ENCODE measurements at places on chromosomes 7 and 10.

GRCh38 chr7:28144266-28144665 is 36.3 kb downstream of the JAZF1 start:
- no peak for DNase-seq

DNA sequence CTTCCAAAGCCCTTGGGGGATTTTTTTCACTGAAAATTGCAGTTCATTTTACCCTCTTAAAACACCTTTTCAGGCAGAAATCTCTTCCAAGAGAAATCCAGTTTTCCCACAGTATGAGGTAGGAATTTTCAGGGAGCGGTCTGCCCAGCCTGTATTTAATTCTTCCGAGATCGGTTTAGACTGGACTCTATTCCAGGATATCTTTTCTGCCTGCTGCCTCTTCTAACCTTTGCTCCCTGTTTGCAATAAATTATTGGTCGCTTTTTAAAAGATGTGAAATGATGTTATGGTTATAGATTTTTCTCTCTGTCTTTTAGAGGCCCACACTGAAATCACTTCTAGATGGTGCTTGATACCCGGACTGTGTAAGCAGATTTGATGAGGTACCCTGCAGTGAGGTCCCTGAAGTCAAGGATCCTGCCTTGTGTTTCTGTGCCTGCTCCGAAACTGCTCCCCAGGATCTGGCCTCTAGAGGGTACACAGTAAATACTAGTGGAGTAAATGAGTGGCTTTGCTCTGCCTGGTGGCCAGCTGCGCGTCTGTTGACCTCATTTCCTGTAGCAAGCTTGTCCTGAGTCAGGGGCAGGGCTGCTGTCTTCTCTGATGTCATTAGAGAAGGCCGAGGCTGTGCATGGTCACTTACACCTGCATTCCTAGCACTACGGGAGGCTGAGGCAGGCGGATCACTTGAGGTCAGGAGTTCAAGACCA is 191.6 kb downstream of the FANK1 start:
- DNase-seq = peak; percentile 33

DNA sequence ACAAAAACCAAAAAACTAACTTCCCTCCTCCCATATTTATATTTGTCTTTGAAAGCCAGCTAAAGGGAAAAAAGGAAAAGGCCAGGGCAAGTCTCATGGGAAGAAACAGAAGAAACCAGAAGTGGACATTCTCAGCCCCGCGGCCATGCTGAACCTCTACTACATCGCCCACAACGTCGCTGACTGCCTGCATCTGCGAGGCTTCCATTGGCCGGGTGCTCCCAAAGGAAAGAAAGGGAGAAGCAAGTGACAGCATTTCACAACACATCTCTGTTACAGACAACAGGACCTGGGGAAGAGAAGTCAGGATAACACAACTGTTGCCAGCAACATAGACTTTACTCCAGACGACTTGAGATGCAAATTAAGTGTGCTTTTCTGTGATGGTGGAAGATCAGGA is 9.9 kb downstream of the SMKR1 start:
- no peak for DNase-seq

DNA sequence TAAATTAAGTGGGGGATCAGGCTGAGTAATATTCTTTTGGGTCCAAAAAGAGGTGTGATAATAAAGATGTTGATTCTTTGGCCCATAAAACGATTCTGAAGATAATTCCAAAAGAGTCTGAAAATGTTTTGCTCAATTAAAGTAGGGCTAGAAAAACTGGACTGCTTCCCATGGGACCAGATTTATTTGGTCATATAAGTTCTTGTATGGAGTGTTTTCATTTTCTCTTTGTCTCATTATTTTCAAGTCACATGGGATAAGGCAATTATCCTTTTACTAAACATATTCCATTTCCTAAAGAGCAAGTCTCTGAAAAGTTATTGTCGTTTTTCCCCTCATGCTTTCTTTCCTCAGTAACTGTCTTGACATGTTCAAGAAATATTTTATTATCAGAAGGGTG is 41.5 kb downstream of the CDK6 start:
- DNase-seq = no peak

- peak; percentile 40 for DNase-seq
Observed at GRCh38 chr10:110207805-110208613, 604 bp downstream of the MXI1 start.

- DNase-seq = peak; percentile 91
Observed at GRCh38 chr10:114856544-114857287, 35.1 kb downstream of the FHIP2A start.

- no peak for DNase-seq
Observed at GRCh38 chr7:151490456-151491105, 29.1 kb downstream of the RHEB start.

DNA sequence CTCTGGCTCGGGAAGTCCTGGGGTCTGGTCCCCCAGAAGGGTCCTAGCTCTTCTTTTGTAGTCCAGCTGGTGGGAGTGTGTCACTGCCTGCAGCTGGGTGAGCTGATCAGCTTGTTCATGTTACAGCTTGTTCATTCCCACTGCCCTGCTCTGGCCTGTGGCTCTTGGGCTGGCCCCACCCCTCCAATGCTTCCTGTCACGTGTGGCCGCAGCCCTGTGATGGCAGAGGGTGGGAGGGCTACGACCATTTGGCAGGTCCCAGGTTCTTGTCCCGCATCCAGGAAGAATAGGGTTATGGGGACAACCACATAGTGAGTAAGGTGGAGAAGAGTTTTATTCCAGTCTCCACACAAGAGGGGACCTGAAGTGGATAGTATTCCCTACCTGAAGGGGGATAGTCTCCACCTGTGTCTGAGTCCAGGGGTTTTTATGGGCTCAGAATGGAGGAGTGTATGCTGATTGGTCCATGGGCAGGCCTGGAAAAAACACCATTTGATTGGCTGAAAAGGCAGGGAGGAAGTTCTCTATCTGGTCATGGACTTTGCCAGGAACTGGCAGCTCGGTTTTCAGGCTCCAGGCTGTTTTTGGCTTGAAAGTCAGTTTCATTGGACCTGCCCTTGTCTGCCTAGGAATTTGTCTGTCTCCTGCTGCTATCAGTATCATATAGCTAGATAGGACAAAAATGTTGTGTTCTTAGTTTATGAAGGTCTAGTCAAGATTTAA is 13.1 kb downstream of the SDHAF3 start:
- no peak for DNase-seq

DNA sequence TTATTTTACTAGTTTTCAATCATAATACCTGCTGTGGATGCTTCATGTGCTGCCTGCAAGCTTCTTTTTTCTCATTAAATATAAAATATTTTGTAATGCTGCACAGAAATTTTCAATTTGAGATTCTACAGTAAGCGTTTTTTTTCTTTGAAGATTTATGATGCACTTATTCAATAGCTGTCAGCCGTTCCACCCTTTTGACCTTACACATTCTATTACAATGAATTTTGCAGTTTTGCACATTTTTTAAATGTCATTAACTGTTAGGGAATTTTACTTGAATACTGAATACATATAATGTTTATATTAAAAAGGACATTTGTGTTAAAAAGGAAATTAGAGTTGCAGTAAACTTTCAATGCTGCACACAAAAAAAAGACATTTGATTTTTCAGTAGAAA is 103.0 kb downstream of the PTEN start:
- peak; percentile 56 for DNase-seq

- no peak for DNase-seq
Observed at GRCh38 chr10:124928545-124928944, 13.4 kb upstream of the ZRANB1 start.

GRCh38 chr7:2124604-2125345 is 108.0 kb downstream of the MAD1L1 start:
- DNase-seq = no peak

DNA sequence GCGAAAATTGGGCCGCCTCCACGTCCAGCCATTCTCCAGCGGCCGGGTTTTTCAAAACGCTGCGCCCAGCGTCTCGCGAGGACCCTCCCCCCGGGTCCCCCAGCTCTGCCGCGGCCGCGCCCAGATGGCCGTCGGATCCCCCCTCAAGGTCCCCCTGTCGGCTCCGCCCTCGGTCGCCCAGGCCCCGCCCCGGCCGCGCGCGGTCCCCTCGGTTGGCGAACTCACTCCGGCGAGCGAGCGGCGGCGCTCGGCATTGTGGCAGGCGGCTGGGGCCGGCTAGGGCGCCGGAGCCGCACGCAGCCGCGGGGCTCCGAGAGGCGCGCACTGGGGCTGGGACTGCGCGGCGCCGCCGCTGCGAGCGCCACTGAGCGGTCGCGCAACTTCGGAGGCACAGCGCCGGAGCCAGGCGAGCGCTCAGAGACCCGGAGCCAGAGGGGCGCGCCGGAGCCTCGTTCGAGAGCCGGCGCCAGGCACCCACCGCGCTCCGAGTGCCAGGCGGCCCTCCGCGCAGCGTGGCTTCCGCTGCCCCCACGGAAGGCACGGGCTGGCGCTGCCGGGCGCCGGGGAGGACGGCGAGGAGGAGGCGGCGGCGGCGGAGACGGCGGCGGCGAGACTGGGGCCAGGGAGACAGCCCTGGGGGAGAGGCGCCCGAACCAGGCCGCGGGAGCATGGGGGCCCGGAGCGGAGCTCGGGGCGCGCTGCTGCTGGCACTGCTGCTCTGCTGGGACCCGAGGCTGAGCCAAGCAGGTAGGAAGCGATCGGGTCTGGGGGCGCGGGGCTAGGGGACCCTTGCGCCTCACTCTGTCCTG is at the start of gene UNC5B:
TSS of gene UNC5B (plus strand) at position 253 of the 809 bp plus-strand sequence. CDS start at position 669, 416 bp downstream.
- DNase-seq = peak; percentile 84

GRCh38 chr7:155710530-155710929 is 66.1 kb downstream of the RBM33 start:
- DNase-seq = no peak

GRCh38 chr7:124351950-124352349 is 319.1 kb upstream of the TMEM229A start:
- no peak for DNase-seq

GRCh38 chr10:25047591-25048301 is 31.3 kb downstream of the THNSL1 start:
- peak; percentile 77 for DNase-seq

DNA sequence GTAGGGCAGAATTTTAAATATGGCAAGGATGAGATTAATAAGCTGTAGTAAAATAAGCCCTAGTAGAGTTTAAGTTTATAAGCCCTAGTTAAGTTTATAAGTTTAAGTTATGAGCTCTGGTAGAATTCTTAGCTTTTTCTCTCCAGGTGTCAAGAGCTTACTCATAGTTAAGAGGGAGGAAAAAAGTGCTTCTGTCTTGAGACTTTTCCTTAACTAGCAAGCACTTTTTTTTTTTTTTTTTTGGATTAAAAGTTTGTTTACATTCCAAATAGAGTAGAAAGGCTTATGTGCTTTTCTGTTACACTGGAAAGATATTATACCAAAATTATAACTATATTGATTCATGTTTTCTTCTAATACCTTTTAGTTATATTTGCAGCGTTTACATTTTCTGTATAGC is 25.5 kb upstream of the MPP7 start:
- no peak for DNase-seq

DNA sequence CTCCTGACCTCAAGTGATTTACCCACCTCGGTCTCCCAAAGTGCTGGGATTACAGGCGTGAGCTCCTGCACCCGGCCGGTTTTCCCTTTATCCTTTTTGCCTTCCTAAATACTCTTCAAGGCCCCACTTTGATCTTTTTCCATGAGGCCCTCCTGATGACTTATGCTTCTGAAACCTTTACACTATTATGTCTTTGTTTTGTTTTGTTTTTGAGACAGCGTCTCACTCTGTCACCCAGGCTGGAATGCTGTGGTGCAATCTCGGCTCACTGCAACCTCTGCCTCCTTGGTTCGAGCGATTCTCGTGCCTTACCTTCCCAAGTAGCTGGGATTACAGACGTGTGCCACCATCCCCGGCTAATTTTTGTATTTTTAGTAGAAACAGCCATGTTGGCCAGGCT is 3.8 kb downstream of the STMP1 start:
- DNase-seq = no peak

DNA sequence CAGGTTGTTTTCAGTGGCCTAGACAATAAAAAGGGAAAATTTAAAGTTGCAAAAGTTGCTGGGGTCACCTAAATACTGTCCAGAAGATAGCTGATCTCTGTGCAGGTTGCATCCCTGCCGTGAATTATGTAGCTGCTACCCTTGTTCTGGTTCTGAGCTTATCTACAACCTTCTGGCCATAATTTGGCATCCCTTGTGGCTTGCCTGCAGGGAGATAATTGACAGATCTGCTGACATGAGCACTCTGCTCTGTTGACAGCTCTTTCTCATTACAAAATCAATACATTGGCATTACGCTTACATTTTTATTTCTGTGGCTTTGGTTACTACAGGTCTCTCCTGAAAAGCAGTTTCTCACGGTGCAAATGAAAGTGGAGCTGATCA is 29.3 kb upstream of the HECTD2 start:
- DNase-seq = no peak

DNA sequence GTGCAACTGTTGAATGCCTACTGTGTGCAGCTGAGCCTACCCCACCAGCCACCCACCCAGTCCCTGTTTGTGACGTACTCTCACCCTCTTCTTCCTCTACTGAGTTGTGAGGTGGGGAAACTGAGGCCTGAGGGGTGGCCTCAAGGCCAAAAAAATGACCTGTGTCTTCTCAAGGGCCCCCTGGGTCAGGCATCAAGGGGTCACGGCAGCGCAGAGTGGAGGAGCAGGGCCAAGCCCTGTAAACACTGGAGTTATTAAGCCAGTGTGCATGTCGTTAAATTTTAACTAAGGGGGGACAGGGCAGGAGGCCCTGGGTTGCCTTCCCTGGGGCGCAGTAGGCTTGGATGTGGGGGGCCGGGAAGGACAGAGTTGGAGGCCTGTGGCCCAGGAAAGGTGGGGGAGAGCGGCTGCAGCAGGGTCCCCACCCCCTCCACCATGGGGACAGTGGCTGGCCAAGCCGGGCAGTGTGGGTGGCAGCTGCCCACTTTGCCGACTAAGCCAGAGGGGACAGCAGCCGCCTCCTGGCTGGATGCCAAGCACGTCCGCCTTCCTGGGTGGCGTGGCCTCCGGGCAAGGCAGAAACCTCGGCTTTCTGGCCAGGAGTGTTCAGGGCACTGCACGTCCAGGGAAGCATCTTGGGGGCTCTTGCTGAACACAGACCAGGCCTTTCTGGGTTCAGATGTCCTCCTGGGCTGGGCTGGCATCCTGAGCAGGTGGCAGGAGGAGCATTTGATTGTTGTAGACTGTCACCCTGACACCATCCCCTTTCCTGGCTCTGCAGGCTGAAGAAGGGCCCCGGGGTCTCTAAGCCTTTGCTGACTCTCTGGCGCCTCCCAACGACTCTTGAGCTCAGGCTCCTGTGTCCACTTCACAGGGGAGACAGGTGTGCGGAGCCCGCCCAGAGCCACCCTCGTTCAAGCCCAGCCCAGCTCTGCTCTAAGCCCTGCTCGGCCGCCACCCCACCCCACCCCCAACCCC is 1.9 kb downstream of the SLC29A4 start:
- no peak for DNase-seq

DNA sequence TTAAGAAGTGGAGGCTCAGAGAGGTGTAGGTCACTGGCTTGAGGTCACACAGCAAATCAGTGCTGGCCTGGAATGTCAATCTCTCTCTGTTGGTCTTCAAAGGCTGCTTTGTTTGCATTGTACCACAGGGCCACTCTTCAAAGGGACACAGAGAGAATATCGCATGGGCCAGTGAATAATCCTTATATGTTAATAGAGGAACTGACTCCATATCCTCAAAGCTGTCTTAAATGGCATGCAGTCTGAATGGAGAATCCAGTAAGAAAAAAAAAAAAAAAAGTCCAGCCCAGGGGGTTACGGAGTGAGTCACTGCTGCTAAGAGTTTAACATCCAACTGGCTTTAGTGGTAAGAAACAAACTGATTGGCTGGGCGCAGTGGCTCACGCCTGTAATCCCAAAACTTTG is 54.1 kb downstream of the NRAP start:
- DNase-seq = no peak

GRCh38 chr10:66564287-66564686 is 361.5 kb upstream of the LRRTM3 start:
- no peak for DNase-seq

GRCh38 chr10:119595134-119595675 is 1.6 kb downstream of the TIAL1 start:
- DNase-seq = peak; percentile 61

GRCh38 chr10:107978455-107978854 is 813.9 kb upstream of the SORCS1 start:
- DNase-seq = no peak
